ENCODE measurements at places on chromosomes 6 and 20. TPM values are rescaled to one million over a fixed set of nuclear protein-coding genes. Genes with fewer than 3 reads are reported as not detected.
A peak's percentile ranks its signal among the peaks of the same experiment; 100 is the strongest.

The HTR1E gene
- total RNA-seq, result not detected

GRCh38 chr6:121849477-121849876 is 414.0 kb downstream of the GJA1 start:
- no peaks in the 10 kb centered on the region for H3K36me3 ChIP-seq
- H3K4me1 ChIP-seq, result peaks cover 51% of the 10 kb centered on the region
- DNase-seq, result peak; percentile 17

GRCh38 chr6:13368731-13369115 is 40.4 kb upstream of the TBC1D7 start:
- no peak overlapping the region for H3K4me3 ChIP-seq
- no peaks in the 10 kb centered on the region for H3K27me3 ChIP-seq

GRCh38 chr20:36153736-36154699 is 522 bp upstream of the EPB41L1 start:
- peak overlapping the region; percentile 87 for H3K27ac ChIP-seq
- H3K4me1 ChIP-seq, result peaks cover 62% of the 10 kb centered on the region
- DNase-seq, result peak; percentile 93
- H3K27me3 ChIP-seq, result no peaks in the 10 kb centered on the region
- H3K4me3 ChIP-seq, result peak overlapping the region; percentile 77

DNA sequence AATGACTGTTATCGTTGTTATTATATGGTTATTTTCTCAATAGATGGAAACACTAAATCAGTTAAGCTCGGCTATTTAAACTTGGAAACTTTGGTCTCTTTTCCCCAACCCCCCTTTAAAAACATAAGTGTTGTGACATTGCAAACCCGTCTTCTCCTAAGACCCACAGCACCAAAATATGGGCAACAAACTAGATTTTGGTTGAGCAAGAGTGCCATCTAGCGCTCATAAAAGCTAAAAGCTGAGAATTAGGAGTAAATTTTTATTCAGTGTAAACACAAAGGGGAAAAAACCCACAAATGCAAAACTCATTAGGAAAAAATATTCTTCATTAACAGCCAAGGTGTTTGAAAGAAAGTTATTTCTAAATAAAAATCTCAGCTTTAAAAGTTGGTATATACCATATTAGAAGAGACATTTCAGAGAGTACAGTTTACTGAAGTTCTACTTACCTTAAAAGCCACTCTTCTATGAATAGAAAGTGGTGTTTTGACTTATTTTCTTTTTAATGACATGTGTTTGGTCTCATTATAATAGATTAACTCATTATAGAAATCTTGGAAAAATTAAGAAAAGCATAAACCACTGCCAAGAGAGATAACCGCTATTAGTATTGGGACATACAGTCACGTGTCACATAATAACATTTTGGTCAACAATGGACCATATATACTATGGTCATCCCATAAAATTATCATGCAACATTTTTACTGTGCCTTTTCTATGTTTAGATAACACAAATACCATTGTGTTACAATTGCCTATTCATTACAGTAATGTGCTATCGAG is 21.1 kb downstream of the SESN1 start:
- DNase-seq, result no peak
- H3K27ac ChIP-seq, result peak overlapping the region; percentile 47
- H3K36me3 ChIP-seq, result no peaks in the 10 kb centered on the region
- H3K27me3 ChIP-seq, result no peaks in the 10 kb centered on the region

DNA sequence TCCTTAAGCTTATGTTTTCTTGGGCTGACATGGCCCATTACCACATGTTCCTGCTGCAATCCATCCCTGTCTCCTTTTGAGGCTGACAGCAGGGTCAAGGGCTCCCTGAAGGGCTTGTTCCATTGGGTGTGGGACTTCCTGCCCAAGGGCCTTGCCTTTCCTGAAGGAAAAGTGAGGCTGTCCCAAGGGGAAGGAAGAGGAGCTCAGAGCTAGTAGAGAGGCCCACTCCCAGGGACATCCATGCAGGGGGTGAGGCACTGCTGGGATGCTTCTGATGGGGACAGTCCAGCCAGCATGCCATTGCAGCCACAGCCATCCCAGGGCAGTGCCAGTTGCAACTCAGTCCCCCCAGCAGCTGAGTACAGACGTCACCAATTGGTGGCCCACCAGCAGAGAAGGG is 138.4 kb upstream of the FOXA2 start:
- no peak for DNase-seq
- H3K36me3 ChIP-seq, result no peaks in the 10 kb centered on the region
- no peak overlapping the region for H3K4me3 ChIP-seq
- peaks cover 40% of the 10 kb centered on the region for H3K4me1 ChIP-seq

Measured in left ventricle myocardium inferior (tissue), 1 donor.